Left kidney (tissue), 8 donors: ENCODE measurements at places on chromosomes 4 and X.

- DNase-seq, result no peak
Measured at GRCh38 chr4:54659749-54660535, 2.2 kb downstream of the KIT start.

DNA sequence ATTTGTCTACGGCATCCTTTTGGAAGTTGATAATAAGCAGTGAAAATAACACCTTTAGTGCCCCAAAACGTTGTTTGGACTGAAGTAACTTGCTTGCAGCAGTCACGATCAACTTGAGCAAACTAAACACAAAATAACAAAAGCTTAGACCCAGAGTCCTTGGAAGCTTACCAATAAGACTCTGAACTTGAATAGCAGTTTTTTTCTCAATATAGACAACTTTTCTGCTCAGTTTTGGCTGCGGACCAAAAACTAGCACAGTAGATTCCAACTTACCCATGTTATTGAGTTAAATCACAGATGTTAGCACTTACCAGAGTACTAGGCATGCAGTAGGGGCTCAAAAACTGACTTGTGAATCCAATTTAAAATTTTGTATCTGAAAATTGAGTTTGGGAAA is 746.9 kb downstream of the PCDH19 start:
- DNase-seq, result no peak

GRCh38 chr4:173508386-173509035 is 21.5 kb downstream of the HAND2 start:
- no peak for DNase-seq

- DNase-seq, result no peak
Measured at GRCh38 chr4:110155654-110156053, 42.8 kb downstream of the ELOVL6 start.

- DNase-seq, result no peak
Measured at GRCh38 chr4:114217150-114217817, 237.8 kb upstream of the ARSJ start.

DNA sequence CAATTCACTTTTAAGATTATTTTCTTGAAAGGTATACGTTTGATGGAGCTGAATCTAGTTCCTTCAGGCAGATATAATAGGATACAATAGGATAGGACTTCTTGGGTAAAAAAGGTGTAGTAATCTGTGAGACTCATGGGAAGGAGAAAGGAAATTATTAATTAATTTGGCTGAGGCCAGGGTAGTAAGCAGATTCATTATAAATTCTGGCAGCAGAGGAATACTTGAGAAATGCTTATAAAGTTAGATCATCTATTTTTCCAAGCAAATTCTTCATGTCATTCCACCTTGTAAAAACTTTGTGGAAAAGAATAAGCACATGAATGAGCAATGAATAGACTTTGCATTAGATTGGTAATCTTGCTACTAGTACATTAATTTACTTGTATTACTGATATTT is 46.9 kb downstream of the GYPE start:
- no peak for DNase-seq

DNA sequence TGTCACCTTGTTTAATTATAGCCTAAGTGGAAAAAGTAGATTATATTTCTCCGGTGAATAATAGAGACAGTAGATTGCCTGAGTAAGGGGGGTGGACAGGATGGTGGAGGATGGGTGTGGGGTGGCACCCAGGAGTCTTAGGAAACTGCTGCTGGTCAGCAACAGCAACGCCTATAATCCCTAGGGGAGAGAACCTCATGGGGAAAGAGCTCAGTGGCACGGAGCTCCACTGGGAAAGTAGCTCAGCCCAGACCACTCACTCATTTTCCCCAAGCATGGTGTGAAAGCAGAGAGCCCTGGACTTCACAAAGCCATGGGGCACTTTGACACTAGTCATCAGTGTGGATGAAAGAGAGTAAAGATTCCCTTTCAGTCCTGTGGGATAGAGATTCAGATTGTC is 31.1 kb downstream of the METTL14 start:
- DNase-seq, result no peak

GRCh38 chrX:153649915-153650782 is 3.1 kb downstream of the DUSP9 start:
- DNase-seq, result no peak

DNA sequence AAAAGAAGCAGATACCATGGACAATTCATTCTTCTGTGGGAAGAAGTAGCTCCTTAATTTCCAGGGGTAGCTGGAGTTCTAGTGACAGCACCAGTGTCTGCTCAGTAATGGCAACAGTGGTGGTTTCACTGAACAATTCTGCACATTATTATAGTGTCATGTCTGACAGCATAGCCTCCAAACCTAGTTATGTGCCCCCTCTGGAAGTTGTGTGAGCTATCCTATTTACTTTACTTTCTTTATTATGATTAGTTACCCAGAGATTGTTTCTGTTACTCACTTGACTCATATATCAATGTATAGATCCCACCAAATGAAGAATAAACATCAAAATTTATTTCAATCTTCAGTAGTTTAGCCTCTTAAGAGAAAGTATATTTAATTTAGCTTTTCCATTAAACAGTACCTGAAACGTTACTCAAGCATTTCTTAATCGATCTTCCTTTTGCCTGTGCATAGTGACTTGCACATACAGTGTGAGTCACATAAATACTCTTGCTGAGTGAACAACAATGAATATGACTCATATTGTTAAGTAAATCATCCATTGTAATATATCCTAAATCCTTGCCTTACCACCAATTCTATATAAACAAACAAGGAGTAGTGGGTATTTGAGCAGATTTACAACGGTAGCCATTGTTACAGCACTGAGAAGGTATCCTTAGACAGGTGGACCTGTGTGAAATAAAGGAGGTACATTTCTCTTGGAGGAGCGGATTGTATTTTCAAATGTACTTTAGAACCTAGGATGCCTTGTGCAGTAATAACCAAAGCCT is 534.7 kb downstream of the ANKRD50 start:
- DNase-seq, result no peak

DNA sequence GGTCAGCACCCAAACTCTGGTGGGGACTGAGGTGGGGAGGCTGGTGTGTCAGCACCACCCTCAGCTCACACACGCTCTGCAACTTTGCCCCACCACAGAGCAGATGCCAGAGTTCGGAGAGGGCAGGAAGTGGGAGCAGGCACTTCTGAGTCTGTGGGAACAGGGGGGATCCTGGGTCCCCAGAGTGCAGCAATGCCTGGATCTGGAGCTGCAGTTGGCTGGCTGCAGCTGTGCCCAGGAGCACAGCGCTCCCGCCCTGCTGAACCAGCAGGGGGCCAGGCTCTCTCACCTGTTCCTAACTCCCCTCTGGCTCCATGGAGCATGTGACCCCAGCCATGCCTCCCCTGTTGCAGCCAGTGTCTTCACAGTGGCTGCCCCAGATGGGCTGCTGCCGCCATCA is 252.4 kb downstream of the SPOCK3 start:
- DNase-seq, result no peak

DNA sequence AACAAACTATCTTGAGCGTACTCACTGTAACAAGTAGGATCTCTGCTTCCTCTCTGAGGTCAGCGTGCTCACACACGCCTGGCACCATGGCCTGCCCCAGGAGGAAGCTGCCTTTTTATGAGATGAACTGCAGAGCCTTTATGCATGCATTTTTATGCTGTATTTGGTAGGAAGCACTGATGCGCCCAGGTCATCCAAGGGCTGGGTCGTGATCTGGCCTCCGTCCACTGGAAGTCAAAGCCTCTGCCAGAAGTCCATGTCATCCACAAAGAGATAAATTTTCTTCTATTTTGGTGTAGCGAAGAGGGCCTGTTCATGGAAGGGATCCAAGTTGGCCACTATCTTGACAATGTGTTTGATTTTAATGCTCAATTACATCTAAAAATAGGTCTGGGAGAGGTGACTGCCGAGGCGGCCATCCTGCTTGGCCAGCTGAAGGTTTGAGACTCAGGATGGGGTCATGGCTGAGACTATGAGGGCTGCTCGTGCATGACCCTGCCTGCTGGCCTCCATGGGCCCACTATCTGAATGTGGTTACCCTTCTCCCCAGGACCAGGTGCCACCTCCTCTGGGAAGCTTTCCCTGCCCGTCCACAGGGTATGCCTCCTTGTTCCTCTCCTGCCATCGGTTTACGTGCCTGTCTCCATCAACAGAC is 50.3 kb downstream of the HTRA3 start:
- no peak for DNase-seq
